ENCODE measurements at places on chromosomes 4 and X.

DNA sequence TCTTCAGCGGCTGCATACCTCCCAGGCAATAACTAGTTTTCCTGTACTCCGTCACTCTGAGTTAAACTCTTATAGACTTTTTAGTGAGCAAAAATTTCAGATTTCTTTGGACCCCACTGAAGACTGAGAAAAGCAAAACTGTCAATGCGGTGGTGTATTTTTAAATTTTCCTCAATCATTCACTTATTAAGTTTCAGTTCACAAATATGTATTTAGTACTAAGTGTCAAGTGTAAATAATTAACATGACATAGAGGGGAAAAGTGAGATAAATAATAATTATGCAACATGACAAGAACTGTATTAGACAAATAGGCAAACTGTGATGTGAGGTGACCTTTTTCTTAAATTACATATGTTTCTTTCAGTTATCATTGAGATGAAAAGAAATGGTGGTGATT is 124.4 kb downstream of the NAF1 start:
- no peak for DNase-seq

GRCh38 chrX:1392376-1393068 is 609 bp upstream of the SLC25A6 start:
- no peak for DNase-seq

GRCh38 chr4:126775485-126776106 is 857.2 kb upstream of the INTU start:
- DNase-seq = no peak

DNA sequence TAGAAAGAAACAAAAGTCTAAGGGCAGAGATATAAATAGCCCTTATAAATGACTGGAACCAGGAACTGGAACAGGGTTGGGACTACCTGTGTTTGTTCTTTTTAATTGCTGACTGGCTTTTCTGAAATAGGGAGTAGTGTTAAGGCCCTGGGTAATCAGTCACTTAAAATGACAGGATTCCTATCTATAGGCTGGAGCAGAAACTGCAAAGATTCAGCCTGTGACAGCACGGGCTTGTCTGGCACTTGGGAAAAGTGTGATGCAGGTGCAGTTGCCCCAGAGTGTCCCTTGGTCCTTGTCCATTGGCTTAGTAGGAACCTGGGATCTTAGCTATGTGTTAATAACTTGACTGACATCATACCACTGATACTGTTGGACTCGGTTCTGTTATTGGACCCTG is 14.7 kb upstream of the PLAC8 start:
- no peak for DNase-seq

DNA sequence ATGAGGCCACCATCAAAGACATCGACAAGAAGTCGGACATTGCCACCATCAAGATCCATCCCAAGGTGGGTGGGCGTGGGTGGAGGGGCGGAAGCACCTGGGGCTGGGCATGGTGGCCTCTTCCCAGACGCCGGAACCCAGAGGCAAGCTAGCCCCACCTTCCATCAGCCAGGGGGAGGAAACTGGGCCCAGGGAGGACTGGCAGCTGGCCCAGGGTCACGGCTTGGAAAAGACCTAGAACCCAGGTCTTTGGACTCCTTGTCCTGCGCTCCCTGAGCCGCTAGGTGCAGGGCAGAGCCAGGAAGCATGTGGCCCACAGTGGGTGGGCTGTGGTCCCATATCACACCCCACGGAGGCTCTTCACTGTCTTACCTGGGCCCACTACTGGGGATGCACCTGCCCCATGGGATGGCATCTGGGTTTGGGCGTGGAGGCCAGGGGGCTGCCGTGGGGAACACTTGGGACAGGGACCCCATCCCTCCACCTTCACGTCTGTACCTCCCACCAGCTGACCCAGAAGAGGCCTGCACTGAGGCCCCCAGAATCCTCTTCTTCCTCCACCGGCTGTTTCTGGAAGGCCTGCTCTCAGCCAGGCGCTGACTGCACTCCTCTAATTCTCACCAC is 17.3 kb downstream of the HTRA3 start:
- no peak for DNase-seq

- no peak for DNase-seq
These were observed 76.9 kb downstream of the SLC39A8 start for GRCh38 chr4:102268355-102268754.

DNA sequence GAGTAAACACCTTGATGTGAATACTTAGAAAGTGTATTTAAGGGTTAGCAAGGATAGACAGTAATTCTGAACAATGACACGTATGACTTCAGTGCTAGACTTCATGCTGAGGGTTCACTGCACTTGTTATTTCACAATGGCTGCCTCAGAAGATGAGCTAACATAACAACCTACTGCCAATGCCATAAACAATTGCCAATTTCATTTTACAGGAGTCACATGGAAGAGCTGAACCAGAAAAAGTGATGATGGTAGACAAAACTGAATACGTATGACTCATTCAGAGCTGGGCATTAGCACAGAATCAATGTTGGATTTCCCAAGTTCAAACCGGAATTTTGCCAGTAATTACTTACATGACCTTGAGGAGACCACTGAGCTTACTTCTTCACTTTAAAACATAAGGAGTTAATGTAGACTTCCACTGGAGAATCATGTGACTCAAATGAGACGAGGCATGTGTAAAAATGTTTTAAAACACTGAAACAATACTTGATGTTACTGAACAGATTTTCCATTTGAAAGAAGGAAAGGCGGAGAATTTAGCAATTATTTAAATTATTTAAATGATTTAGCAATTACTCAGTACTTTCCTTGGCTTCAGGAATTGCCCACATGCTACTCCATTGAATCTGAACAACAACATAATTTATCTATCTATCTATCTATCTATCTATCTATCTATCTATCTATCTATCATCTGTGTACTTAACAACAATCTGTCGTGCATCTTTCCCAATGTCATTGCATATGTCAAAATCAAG is 868.5 kb upstream of the SLIT2 start:
- no peak for DNase-seq

Measured in stimulated activated CD4-positive, alpha-beta T cell treated with anti-CD3 and anti-CD28 coated beads, Interleukin-12 subunit alpha, Interleukin-12 subunit beta, amount 100 ng/mL, for 4 hours (primary cell).